ENCODE measurements at places on chromosomes 16 and 17. TPM values are rescaled to one million over a fixed set of nuclear protein-coding genes. Genes with fewer than 3 reads are reported as not detected.

KRT9 gene
- polyA plus RNA-seq, result not detected

PSMD12 gene
- polyA plus RNA-seq, result 50.2 TPM

RTN4RL1 gene
- 2.2 TPM for polyA plus RNA-seq

GPR142 gene
- 0.17 TPM for polyA plus RNA-seq

ZKSCAN2 gene
- polyA plus RNA-seq, result 13.2 TPM

SLC2A4 gene
- polyA plus RNA-seq, result 1.8 TPM

C16orf87 gene
- polyA plus RNA-seq, result 38.8 TPM

LPO gene
- polyA plus RNA-seq, result 0.29 TPM

ZFHX3 gene
- polyA plus RNA-seq, result 20.6 TPM

TBC1D3G gene
- not detected for polyA plus RNA-seq

TBC1D3B gene
- 5.3 TPM for polyA plus RNA-seq

OSGIN1 gene
- 0.64 TPM for polyA plus RNA-seq

ZNF263 gene
- polyA plus RNA-seq, result 44.2 TPM

RHBDF1 gene
- 21.4 TPM for polyA plus RNA-seq

DNA sequence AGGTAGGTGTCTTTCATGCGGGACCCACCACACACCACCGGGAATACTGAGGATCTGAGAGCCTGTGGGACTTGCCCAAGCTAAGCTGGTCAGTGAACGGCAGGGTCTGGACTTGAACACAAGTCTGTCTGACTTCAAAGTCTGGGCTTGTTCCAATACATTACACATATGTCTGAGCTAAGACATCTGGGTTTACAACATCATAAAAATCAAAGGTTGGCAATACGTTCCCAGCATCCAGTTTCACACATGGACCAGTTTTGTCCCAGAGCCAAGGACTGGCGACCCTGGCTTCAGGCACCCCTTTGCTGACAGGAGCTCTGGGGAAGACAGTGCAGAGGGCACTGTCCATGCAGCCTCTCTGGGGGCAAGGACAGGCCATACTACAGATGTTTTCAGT is 27.9 kb upstream of the AXIN2 start:
- no peak for DNase-seq

DNA sequence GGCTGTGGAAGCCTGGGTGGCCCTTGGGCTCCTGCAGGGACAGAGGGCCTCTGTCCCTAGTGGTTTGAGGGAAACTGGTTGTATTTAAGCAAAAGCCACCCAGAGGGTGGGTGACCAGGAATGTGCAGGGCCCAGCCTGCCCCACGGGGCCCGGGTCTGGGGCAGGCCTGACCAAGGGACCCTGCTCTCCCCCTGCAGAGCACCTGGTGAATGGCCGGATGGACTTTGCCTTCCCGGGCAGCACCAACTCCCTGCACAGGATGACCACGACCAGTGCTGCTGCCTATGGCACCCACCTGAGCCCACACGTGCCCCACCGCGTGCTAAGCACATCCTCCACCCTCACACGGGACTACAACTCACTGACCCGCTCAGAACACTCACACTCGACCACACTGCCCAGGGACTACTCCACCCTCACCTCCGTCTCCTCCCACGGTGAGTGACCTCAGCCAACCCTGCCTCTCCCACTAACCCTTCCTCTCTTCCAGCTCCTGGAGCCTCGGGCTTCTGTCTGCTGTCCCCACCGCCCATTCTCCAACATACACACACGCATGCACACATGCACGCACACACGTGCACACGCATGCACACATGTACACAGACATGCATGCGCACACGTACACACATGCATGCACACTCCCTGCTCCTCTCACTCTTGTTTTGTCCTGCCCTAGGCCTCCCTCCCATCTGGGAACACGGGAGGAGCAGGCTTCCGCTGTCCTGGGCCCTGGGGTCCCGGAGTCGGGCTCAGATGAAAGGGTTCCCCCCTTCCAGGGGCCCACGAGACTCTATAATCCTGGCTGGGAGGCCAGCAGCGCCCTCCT is 10.4 kb downstream of the GALK1 start:
- no peak for DNase-seq

DNA sequence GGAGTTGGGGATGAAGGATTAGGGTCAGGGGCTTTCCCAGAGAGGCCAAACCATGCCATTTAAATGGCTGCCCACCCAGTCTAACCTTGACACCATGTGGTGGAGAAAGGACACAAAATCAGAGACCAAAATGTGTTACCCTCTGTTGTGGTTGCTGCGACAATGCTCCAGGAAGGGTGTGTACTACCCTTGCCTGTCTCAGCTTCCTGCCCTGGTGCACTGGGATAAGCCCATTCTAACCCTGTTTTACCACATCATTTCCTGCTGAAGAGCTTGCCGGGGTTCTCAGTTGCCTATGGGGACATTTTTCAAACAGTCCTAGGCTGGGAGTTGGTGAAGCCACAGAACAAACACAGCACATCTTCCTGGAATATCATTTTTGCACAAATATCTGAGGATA is 4.9 kb downstream of the OR4D1 start:
- DNase-seq, result no peak

GRCh38 chr16:25107466-25107792 is 4.1 kb upstream of the LCMT1 start:
- no peak for DNase-seq

DNA sequence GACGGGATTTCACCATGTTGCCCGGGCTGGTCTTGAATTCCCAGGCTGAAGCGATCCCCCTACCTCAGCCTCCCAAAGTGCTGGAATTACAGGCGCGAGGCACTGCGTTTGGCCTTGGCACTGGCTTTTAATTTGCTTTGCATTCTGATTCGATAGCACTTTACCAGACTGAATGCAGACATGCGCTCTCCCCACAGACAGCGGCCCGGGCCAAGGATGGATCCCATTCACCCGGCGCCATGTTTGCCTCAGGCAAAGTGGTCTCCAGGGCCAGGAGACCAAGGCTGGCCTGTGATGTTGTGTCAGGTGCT is 41.7 kb downstream of the DHRS7B start:
- DNase-seq, result no peak

DNA sequence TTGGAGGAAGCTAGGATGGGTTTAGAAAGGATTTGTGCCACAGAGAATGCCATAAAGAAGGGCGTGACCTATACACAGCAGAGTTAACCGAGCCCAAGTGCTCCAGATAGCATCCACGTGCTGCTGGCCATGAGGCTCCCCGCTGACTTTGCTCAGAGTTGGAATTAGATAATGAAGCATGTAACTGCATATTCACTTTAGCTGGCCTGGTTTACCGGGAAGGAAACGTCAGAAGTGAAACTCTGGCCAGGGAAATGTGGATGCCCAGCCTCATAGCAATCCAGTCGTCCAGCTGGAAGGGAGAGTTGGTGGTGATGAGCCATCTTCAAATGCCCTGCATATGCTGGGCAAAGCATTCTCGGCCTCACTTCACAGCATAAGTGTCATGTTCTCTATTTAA is 6.1 kb downstream of the KRT35 start:
- no peak for DNase-seq

- no peak for DNase-seq
Observed at GRCh38 chr16:2273484-2273883, 5.6 kb upstream of the RNPS1 start.

- no peak for DNase-seq
Observed at GRCh38 chr16:19884611-19885450, at the start of gene GPRC5B. GPRC5B (minus strand) TSS chr16:19884848; CDS start chr16:19872845, 12,003 bp downstream.

DNA sequence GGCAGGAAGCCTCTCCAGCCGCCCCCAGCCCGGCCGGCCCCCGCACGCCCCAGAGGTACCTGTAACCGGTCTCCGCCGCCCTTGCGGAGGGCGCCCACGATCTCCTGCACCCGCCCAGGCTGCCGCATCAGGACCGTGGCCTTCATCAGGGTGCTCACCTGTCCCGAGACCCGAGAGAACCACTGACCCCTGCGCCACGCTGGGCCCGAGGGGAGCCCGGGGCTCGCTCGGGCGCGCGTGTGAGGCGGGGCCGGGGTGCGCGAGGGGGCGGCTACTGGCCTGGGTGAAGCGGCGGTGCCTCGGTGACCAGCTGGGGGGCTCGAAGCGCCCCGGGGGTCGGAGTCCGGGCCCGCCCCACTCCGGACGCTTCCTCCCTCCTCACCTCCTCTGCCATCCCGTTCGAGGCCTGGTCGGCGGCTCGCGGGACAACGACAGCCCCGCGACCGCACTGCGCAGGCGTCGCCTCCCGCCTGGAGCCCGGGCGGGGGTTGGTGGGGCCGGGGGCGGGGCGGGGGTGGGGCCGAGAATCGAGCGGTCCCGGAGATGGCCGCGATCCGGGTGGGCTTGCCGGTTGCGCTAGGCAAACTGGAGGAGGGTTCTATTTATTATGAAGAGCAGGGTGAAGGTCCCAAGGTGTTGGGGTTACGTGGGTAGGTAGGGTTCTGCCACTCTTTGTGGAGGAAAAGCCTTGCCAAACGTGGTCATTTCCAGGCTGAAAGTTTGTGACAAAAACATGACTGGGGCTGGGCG is at the start of gene NT5C3B:
Gene NT5C3B (minus strand): TSS at position 433 of the 750 bp plus-strand sequence. CDS start 39 bp downstream, at position 394.
- DNase-seq, result no peak

DNA sequence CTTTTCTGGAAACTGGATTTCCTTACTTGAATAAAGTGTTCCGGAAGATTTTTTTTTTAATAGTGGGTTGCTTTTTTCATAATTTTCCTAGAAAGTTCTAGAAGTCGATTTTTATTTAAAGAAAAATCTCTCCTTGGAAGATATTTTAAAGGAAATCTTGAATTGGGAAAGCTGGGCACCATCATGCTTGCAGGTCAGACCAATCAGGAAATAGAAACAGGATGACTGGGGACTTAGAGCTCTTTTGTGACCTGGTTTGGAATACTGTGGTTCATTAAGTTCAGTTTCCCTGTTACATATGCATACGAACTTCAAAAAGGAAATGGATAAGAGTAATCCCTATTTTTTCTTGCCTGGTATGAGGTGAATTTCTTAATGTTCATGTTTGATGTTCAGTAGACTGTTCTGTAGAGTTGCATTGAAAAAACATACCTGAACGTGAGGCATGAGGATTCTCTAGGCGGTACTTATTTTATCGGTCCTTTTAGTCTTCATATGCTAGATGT is 1.2 kb downstream of the NFATC3 start:
- DNase-seq, result no peak

DNA sequence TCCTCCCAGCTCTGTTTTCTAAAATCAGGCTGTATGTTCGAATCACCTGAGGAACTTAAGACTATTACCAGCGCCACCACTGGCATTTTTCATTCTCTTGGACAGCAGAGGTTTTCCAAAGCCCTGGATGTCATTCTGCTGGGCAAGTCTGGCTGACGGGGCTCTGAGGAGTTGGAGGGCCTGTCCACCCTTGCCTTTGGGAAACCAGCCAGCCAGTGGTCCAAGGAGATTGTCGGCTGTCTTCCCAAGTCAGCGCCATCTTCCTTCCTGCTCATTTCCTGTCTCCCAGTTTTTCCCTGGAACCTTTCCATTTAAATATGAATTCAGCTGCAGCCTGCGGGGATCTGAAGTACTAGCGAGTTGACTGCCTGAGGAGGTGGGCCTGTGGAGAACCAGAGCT is 258.3 kb downstream of the PRKCA start:
- no peak for DNase-seq

- DNase-seq, result no peak
Observed at GRCh38 chr17:74800531-74800930, 24.4 kb upstream of the NAT9 start.

- no peak for DNase-seq
Observed at GRCh38 chr17:78717431-78717980, 64.6 kb downstream of the CYTH1 start.

DNA sequence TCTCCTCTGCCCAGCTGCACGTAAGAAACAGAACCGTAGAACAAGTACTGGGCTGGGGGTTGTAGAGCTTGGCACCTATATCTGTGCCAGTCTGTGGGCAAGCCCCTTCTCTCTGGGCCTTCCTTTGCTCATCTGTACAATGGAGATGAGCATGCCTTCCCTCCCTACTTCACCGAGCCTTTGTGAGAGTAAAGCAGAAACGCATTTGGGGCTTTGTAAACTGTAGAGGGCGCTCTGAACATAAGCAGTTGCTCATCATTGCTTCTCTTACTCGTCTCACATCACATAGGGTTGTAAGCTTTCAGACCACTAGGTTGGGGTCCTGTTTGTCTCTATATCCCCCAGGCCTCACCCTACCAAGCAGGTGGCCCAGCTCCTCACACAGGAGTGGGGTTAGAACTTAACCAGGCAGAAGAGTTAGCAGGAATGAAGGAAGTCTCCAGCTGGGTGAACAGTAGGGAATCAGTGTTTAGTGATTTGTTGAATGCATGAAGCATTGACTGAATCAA is 15.1 kb downstream of the SAMD14 start:
- DNase-seq, result no peak

DNA sequence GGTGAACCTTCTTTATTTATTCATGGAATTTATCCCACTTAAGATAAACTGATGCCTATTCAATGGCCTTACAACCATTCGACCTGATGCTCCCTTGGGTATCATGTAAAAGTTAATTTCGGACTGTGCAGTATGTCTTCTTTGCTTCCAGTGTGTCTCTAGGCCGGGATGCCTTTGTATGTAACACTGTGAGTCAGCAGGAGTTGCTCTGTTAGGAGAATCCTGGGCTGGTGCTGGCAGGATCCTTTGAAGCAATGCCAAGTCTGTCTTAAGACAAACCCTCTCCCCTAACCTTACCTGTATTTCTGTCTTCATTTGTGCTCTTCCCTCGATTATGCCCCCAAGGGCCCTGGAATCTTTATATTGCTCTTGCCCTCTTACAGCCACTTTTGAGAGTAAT is 37.9 kb upstream of the ABCA8 start:
- DNase-seq, result no peak

GRCh38 chr17:21374441-21375161 is 1.6 kb upstream of the KCNJ12 start:
- DNase-seq, result no peak

GRCh38 chr17:47978324-47978723 is 7.4 kb downstream of the CDK5RAP3 start:
- DNase-seq, result no peak

- no peak for DNase-seq
Observed at GRCh38 chr17:68516732-68517131, 4.5 kb downstream of the PRKAR1A start.

GRCh38 chr17:15233022-15233805 is 31.9 kb downstream of the PMP22 start:
- DNase-seq, result no peak

GRCh38 chr17:41420134-41420533 is 4.3 kb downstream of the KRT37 start:
- no peak for DNase-seq

- DNase-seq, result no peak
Observed at GRCh38 chr16:24838554-24839266, 7.1 kb upstream of the SLC5A11 start.

GRCh38 chr17:17153071-17153470 is 53.1 kb downstream of the PLD6 start:
- DNase-seq, result no peak

GRCh38 chr16:20647736-20648135 is 49.7 kb downstream of the ACSM1 start:
- DNase-seq, result no peak

DNA sequence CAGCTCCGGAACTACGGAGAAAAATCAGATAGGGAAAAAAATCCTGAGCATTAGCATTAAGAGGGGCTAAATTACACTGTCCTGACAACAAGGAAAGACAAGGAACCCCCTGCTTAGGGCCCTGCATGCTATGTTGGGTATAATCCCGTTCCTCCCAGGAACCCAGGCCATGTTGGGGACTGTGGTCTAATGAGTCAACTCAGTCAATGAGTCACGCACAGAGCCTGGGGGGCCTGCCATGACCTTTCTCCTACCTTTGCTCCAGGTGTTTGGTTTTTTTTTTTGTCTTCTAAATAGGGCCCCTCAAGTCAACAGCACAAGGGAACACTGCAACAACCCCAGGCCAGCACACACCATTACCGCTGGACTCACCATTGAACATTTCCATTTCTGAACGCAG is 8.9 kb upstream of the ZNF200 start:
- no peak for DNase-seq

- DNase-seq, result no peak
Observed at GRCh38 chr16:57795431-57795878, 6.8 kb downstream of the KIFC3 start.

- DNase-seq, result no peak
Observed at GRCh38 chr17:35738519-35739133, 7.2 kb downstream of the RASL10B start.
